NK-92 treated with Interleukin-12 subunit alpha and Interleukin-12 subunit beta, amount 100 ng/mL, for 24 hours (cell line): ENCODE measurements at places on chromosomes 4 and X.

DNA sequence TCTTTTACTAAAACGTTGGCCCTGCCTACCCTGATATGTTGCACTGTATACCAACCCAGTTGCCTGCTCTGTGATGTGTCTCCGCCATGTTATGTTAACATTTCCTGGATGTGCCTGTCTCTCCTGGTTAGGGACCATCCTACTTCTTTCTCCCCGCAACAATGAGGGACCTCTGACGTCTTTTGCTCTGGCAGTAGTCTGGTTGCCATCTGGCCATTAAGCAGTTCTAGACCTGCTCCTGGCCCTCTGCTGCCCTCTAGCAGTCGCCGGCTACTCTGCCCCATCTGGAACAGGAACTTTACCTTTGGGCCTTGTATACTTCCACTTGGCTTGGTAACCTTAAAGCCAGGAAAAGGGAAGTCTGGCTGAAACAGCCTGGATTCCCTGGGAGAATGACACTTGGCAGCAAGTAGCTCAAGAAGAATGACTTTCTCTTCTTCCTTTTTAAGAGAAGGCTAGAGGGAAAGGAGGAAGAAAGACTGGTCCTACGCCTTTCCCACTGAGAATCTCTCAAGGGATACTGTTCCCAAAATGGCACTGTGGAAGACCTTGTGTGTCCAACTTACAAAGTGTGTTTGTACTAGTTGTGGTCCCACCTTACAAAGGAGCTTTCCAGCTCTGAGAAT, 63.5 kb downstream of the GPC3 start:
- no peak for DNase-seq

- no peak for DNase-seq
Observed at GRCh38 chr4:138816875-138817274, 198.7 kb upstream of the NOCT start.

DNA sequence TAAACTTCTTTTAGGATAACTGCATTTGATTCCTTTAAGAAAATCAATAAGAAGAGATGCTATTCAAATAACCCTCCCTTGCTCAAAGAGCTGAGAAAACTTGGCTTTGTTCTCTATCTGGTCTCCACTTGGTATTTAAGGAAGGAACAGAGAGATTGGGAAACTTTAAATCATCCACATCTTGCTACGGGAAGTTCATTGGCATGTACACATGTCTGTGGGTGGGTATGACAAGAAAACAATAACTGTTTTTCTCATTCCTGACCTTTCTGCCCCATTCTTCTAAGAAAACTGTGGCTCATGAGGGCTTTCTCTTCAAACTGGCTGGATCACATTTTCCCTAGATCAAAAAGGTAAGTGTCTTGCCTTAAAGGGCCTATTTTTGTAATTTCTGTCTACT, 6.0 kb downstream of the SEL1L3 start:
- no peak for DNase-seq

- DNase-seq = no peak
Observed at GRCh38 chrX:22165732-22166457, 106.8 kb upstream of the CBLL2 start.

DNA sequence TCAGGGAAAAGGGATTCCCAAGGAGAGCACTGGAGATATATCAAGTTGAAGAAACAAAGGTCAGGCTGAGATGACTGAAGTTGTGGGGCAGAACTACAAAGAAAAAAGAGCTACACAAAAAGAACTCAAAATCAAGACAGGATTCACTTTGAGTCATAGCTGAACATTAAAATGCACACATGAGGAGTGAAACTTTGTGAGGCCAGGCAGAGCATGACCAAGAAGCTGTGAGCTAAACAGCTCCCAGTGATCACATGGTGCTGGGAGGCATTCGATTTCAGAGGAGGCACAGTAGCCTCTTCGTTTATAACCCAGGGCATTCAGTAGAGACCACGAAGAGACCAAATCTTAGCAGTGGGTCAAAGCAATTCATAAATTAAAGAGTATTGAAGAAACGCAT, 145.3 kb downstream of the ATRX start:
- no peak for DNase-seq

GRCh38 chrX:14094191-14094590, 64.5 kb upstream of the GEMIN8 start:
- no peak for DNase-seq

GRCh38 chr4:38189445-38189844, 229.2 kb downstream of the PTTG2 start:
- DNase-seq = peak; percentile 11

- DNase-seq = no peak
Observed at GRCh38 chrX:13283950-13284546, 35.8 kb downstream of the ATXN3L start.

GRCh38 chr4:170990989-170991589, 822.1 kb upstream of the GALNTL6 start:
- no peak for DNase-seq

- no peak for DNase-seq
Observed at GRCh38 chr4:140617499-140618248, 48.9 kb upstream of the UCP1 start.

- no peak for DNase-seq
Observed at GRCh38 chr4:177222781-177223180, 86.9 kb upstream of the NEIL3 start.

- DNase-seq = peak; percentile 1
Observed at GRCh38 chrX:107716118-107716684, 59.4 kb downstream of the TSC22D3 start.

DNA sequence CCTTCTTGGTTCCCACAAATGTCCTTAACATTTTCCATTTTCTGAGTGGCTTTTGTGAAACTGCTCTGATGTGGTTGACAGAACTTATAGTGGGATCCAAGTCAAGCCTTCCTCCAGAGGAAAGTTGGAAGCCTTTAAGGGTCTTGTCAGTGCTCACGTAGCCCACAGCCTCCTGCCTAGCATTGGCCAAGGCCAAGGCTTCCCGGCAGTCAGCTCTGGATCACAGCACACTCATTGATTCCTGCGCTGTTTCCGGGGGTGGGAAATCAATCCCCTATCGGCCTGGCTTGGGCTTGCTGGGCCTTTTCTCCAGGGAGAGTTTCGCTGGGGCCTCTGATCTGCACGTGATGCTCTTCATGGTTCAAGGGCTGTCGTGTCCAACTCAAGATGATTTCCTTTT, 76.1 kb downstream of the SLC9A6 start:
- no peak for DNase-seq

DNA sequence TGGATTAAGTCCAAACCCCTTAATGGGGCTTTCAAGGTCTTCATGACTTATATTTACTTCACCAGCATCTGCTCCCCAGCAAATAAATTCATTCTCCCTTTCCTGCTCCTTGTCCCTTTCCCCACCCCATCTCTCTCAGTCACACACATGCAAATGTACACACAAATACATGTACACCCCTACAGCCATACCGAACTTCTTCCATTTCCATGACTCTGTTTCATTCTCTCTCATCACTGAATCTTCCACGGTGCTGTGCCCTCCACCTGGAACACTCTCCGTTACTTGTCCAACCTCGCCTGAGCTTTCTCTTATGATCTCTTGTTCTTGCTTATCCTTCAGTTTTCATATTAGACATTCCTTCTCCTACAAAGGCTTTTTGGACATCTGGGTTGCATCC, 22.0 kb upstream of the RPA4 start:
- DNase-seq = no peak

- no peak for DNase-seq
Observed at GRCh38 chrX:110208092-110208491, 109.8 kb downstream of the AMMECR1 start.

GRCh38 chrX:39205467-39205866, 404.2 kb downstream of the MID1IP1 start:
- DNase-seq = no peak

DNA sequence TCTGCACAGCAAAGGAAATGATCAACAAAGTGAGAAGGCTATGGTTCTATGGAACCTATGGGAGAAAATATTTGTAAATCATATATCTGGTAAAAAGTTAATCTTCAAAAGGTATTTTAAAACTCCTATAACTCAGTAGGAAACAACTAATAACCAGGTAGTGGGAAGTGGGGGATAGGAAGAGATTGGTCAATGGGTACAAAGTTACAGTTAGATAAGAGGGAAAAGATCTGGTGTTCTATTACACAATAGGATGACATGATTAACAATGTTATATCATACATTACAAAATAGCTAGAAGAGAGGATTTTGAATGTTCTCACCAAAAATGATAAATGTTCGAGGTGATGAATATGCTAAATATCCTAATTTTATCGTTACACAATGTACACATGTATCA, 46.3 kb downstream of the NDNF start:
- no peak for DNase-seq

DNA sequence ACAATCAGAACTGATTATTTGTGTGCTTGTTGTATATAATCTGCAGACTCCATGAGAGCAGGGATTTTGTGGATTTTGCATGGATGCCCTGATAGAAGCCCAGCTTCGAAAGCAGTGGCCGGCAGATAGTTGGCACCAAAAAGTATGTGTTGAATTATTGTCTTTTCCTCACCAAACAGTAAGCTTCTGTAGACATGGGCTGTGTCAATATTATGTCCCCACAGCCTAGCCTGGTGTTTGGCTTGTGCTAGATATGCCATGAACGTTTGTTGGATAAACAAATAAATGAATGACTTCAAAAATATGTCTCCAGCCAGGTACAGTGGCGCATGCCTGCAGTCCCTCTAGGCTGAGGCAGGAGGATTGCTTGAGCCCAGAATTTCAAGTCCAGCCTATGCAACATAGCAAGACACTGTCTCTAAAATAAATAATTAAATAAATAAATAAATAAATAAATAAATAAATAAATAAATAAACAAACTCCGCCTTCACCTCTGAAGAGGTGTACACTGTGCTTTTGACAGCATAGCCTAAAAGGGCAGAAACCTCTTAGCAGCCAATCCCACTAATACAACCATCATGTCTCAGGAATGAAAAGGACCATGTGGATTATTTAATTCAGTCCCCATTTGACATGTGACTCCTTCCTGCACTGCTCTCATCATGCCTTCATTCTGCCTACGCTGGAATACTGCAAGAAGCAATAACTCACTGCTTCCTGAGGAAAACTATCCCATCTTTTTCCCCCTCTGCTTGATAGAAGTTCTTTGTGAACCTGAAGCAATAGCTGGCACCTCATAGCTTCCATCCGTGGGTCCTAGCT, 335.2 kb downstream of the FBXW7 start:
- no peak for DNase-seq
